ENCODE measurements at places on chromosomes 2 and 18. TPM values are rescaled to one million over a fixed set of nuclear protein-coding genes. Genes with fewer than 3 reads are reported as not detected.

DNA sequence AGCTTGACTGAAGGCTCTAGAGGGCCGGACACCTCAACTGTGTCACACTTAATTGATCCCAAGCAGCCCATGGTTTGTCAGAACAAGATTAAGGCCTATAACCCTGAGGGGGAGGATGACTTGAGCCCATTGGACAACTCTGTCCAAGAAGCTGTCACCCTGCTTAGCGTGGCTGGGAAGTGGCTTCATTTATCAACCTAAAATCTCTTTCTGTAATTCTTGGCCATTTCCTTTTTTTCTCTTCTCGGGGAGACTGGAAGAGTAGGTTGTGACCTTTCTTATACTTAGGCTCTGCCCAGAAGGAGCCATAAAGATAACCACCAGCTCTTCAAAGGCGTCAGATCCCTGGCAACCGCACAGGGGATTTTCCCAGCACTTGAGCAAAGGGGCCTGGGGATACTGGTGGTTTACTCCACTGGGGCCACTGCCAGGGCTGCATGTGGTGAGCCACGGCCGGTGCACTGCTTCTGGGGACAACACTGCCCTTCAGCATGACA is 265.5 kb downstream of the CYRIA start:
- no peak for DNase-seq

- DNase-seq, result no peak
Observed at GRCh38 chr2:47078541-47079482, 76.3 kb downstream of the STPG4 start.

PJVK gene
- total RNA-seq, result 2.9 TPM

SRD5A2 gene
- total RNA-seq, result not detected

DNA sequence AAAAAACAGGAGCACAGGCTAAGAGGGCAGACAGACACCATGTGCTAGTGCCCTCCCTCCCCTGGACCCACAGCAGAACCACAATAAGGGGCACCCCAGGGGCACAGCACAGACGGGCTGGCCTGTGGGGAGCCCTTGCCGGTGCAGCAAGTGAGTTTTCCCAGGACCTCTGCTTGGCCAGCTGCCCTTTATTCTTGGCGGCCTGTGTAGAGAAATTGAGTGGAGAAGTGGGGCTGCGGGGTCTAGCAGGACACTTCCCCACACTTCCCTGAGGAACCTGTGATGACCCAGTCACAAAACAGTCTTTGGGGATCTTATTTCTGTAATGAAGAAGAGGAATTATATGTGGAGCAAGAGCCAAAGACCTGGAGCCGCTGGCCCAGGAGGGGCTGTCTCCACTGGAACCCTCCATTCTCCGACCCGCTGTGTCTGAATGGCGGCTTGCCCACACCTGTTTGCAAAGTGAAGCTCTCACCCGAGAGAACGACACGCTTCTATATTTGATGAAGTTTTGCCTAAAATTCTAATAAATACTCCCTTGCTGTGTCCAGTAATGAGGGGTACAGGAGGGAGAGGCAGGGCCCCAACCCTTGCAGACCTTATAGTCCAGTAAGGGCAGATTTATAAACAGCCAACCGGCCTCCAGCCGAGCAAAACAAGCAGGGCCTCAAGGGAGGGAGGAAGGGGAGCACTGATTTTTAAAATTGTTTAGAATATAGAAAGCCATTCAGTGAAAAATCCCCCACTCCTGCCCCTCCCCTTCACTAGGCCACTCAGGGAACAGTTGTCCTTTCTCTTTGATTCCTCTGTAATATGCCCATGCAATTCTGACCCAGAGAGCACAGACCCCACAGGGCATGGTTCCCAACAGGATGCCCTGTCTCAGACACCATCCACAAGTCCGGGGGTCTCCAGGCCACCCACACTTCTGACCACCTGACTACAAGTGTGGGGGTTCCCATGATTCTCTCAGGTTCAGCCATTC is 44.7 kb upstream of the SNED1 start:
- DNase-seq, result no peak

- DNase-seq, result no peak
Observed at GRCh38 chr2:238985041-238985729, 137.3 kb downstream of the TWIST2 start.

DNA sequence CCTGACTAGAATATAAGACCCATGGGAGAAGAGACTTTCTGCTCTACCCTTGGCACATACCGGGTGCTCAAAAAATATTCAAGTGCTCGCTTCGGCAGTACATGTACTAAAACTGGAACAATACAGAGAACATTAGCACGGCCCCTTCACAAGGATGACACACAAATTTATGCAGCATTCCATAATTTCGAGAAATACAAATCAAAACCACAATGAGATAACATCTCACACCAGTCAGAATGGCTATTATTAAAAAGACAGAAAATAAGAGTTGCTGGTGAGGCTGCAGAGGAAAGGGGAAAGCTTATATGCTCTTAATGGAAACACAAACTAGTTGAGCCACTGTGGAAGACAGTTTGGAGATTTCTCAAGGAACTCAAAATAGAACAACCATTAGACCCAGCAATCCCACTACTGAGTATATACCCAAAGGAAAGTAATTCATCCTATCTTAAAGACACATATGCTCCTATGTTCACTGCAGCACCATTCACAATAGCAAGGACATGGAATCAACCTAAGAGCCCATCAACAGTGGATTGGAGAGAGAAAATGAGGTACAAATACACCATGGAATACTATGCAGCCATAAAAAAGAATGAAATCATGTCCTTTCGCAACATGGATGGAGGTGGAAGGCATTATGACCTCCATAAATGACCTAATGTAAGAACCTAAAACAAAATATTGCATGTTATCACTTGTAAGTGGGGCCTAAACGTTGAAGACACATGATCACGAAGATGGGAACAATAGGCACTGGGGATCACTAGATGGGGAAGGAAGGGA is 71.6 kb upstream of the CYP1B1 start:
- DNase-seq, result no peak

NAT8 gene
- total RNA-seq, result not detected

SH3BP4 gene
- 0.19 TPM for total RNA-seq
